ENCODE measurements at places on chromosomes 6 and 20. TPM values are rescaled to one million over a fixed set of nuclear protein-coding genes. Genes with fewer than 3 reads are reported as not detected.

GRCh38 chr6:168302534-168302933 lies 17.0 kb downstream of the DACT2 start:
- ATAC-seq = no peak

- ATAC-seq = no peak
Measured at GRCh38 chr6:170122651-170123050, 168.2 kb downstream of the DLL1 start.

- ATAC-seq = no peak
Measured at GRCh38 chr20:35263532-35264341, 14.2 kb downstream of the MMP24OS start.

DNA sequence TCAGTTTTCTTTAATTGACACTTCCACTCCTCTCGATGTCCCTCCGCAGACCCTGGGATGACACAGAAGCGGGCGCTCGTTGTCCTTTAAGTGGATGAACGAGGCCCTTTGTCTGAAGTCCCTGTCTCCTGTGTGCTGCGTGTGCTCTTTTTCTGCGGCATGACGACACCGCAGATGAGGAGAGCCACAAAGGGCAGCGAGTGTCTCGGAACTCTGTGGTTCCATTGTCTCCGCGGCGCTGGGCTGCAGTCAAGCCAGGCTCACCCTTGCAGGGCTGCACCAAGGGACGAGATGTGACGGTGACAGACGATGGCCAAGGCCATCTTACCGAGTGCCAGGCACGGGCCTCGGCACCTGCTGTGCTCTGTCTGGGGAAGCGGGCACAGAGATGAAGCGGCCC lies 10.6 kb downstream of the PRR18 start:
- ATAC-seq = no peak

DNA sequence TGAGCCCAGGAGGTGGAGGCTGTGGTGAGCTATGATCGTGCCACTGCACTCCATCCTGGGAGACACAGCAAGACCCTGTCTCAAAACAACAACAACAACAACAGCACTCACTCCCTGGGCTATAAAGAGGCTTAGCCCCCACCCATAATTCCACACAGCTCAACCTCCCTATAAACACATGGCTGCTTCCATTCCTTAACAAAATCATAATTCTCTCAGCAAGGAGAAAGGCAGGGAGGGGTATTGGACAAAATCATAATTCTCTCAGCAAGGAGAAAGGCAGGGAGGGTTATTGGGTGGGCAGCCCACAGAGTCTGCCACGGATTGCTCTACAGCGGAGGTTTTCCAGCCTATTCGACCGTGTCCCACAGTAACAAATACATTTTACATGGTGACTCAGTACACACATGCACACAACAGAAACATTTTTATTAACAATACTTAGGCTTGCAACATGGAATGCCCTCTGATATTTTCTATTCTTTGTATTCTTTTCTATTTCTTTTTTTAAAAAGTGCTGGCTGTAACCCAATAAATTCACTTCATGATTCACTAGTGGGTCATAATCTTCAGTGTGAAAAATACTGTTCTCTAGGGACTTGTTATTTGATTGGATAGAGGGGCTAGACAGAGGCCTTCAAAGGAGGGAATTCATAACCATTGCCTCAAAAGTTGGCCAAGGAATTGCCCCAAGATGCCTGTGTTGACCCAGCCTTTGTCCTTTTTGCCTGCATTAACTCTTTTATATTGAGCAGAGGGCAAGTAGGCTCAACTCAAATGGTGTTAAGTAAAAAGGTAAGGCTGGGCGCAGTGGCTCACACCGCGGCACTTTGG lies 50.6 kb upstream of the ZMYND8 start:
- ATAC-seq = no peak

GRCh38 chr20:13022401-13023155 lies 13.8 kb downstream of the SPTLC3 start:
- no peak for ATAC-seq

DNA sequence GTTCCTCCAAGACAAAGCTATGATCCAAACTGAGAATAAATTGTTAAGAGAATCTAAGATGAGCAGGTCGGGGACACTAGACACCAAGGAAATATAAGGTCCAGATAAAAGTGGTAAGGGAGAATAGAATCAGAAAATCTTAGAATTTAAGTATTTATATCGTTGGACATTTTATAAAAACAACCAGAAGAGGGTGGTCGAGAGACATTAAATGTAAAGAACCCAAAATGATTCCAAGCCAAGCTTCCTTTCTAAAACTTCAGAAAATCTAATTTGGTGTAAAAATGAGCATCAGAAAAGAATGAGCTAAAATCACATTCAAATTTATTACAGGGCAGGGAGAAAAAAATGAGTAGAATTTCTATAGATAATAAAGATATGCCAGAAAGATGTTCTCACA lies 97.8 kb upstream of the OGFRL1 start:
- no peak for ATAC-seq

- no peak for ATAC-seq
Measured at GRCh38 chr20:55166063-55166462, 690.7 kb downstream of the DOK5 start.

DNA sequence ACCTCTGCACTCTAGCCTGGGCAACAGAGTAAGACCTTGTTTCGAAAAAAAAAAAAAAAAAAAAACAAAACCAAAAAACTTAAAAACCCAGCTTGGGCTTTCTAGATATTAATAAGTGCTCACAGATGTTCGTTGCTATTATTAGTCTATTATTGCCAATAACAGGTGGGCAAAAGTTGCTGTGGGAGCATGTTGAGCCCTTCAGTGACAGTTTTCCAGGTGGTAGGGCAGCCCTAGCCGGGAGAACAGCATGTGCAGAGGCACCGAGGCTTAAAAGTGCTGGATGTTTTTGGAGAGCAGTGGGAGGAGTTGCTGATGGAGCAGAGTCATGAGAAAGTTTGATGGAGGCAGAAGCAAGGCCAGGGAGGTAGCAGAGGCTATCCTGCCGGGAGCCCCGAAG lies 4.4 kb downstream of the PPP1R16B start:
- ATAC-seq = no peak

PRIM2 gene
- 6.1 TPM for total RNA-seq

ZBP1 gene
- total RNA-seq = 0.44 TPM

SNAP91 gene
- total RNA-seq = not detected

SAMD5 gene
- total RNA-seq = 6.5 TPM

PTK7 gene
- total RNA-seq = 37.3 TPM

KCNK17 gene
- total RNA-seq = 0.12 TPM
